ENCODE measurements at places on chromosomes 1 and 21.

- DNase-seq = no peak
Measured at GRCh38 chr1:95653618-95654017, 419.6 kb downstream of the RWDD3 start.

DNA sequence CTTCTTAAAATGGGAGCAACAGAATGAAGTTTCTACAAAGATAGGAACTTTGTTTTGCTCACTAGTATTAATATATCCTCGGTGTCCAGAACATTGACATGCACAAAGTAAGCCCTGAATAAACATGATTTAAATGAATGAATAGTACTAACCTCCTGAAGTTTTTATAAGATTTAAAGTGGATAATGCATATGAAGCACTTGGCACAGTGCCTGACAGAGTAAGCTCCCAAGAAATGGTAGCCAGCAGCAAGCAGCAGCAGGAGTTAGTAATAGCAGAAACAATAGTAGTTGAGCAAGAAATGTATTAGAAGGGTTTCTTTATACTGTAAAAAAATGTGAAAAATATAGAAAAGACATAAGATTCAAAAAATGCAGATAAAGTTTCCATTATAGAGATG lies 258.1 kb upstream of the C1orf87 start:
- no peak for DNase-seq

- no peak for DNase-seq
Measured at GRCh38 chr21:35926003-35926740, 134.2 kb downstream of the SETD4 start.

DNA sequence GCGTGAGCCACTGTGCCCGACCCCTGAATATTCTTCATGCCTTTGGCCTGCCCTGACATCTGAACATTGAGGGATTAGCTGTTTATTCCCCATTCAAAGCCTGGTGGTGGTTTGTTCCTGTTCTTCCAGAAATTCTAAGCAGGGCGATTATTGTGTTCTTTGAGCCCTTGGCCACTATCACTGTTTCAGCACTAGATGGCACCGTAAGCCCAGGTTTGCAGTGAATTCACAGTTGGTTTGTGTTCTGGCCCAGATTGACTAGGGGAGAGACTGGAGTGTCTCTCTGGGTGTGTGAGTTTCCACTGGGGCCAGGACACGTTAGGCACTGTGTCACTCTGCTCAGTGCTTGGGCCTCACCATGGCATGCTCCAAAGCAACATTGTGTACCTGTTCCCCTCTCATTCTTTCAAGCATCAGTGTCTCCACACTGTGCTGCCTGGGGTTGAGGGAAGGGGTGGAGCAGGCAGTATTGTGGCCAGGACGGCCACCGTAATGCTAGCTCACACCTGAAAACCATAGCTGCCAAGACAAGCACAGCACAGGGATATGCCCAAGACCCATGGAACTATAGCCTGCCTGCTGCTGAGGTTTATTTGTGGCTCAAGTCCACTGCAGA lies 52.7 kb downstream of the PKN2 start:
- no peak for DNase-seq

- no peak for DNase-seq
Measured at GRCh38 chr1:232968965-232969364, 18.6 kb downstream of the NTPCR start.

DNA sequence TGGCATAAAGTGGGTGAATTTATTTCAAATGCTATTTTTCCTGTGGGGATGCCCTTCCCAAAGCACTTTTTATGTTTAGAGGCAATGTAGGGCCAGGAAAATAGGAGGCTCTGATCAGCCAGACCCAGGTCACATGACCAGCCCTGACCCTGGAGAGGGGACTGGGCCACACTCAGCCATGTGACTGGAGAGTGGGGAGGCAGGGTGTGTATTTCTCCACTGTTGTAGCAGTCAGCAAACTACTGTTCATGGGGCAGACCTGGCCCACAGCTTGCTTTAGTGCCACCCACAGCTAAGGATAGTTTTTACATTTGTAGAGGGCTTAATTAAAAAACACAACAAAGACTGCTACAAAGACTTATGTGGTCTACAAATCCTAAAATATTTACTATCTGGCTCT lies 153.8 kb downstream of the ACTL8 start:
- no peak for DNase-seq

DNA sequence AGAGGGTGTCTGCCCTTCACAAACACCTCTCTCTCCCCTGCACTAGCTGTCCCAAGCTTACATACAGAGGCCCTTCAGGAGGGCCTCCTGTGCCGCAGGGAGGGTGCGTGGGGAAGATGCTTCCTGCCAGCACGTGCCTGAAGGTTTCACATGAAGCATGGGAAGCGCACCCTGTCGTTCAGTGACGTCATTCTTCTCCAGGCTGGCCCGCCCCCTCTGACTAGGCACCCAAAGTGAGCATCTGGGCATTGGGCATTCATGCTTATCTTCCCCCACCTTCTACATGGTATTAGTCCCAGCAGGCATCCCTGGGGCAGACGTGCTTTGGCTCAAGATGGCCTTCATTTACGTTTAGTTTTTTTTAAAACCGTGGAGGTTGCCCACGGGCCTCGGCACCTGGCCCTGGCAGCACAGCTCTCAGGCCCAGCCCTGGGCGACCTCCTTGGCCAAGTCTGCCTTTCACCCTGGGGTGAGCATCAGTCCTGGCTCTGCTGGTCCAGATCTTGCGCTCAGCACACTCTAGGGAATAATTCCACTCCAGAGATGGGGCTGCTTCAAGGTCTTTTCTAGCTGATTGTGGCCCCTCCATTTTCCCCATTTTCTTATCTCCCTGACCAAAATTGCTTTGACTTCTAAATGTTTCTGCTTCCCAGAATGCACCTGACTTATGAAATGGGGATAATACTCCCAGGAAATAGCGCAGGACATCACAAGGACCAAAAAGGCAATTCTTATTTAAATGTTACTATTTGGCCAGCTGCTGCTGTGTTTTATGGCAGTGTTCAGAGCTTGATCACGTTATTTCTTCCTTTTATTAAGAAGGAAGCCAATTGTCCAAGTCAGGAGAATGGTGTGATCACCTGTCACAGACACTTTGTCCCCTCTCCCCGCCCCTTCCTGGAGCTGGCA lies 6.1 kb downstream of the NPPA start:
- DNase-seq = no peak

DNA sequence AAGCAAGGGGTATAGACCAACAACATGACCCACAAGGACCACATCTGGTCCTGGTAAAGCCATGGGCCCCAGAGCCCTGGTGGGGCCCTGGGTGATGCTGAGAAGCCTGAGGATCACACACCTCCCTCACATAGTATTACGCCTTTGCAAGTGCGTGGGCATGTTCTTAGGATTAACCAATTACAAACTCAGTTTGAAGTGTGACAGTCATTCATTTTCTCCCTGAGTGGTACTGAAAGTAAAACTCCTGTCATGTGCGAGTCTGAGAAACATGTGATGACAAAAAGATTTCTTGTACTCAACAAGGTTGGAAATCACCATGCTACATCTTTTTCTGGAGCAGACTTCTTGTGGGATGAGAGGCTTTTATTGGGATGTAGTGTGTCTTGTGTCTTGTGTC lies 315.3 kb upstream of the DUSP10 start:
- no peak for DNase-seq

DNA sequence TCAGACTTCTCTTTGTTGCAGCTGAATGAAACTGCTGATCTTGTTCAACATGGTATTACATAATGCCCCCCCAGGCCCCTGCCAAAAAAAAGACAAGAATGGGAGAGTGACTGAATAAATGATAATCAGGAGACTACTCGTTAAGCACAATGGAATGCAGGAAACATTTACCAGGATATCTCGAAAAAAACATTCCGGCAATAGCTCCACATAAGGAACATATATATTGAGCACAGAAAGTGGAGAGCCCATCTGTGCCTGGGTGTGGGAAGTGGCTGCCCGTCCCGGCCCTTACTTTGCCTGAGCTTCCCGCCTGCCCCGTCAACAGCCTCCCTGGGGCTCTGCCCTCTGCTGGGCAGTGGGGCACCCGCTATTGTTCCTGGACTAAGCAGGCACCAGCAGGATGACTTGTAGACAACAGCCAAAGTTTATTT lies 13.3 kb downstream of the TRIM11 start:
- DNase-seq = no peak

DNA sequence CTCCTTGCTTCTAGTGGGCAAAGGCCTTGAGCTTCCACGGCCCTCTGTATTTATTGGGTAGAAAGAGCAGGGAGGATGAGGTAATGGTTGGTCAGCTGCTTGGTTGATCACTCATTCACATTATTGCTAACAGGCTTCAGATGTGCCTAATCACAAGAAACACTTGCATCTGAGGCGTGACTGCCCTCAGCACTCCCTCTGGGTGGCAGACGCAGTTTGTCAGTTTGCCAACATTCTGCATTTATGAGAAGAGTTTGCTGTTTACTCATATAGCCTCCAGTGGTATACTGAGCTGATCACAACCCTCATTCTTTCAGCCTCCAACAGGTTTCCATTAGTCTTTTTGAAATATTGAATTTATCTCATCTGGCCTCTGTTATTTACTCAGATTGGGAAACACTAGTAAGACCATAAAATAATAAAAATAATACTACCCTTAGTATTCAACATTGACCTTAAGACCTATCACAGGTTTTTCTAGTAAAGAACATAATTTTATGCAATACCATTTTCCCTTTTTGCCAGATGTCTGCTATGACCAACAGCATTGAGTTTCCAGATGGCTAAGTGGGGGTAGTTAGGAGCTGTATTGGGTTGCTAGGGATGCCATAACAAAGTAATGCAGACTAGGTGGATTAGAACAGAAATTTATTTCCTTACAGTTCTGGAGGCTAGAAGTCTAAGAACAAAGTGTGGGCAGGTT lies 53.3 kb downstream of the PTGFR start:
- DNase-seq = no peak

DNA sequence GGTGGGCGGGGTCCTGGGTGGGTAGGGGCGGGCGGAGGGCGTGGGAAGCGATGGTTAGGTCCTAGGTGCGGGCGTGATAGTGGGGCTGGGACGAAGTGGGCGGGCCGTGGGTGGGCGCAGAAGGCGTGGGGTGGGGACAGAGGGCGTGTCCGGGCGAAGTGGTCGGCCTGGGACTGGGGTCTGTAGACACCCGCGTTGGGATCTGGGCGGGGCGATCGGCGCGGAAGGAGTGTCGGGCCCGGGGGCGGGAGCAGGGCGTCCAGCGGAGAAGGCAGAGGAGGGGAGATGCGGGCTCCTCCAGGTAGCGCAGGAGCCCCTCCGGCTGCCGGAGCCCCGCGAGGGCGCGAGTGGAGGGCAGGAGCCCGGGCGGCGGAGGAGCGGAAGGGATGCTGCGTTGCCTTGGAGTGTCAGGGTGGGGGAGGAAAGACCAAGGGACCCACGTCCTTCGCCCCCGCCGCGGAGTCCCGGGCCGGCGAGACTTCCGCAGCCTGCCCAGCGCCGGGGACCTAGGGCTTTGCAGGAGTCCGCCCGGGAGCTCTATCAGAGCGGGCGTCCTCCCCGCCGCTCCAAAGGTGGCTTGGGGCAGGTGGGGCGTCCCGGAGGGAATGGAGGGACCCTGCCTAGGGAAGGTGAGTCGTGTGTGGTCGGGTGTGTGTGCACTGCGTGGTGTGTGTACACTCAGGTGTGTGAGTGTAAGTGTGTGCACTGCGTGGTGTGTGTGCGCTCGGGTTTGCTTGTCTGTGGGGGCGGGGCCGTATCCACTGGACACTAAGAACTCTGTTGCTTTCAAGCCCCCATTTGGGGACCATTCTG lies 27.0 kb upstream of the PRSS38 start:
- DNase-seq = no peak

- DNase-seq = peak; percentile 76
Measured at GRCh38 chr1:205849619-205850355, at the start of gene PM20D1. TSS of gene PM20D1 (minus strand) at chr1:205850132. CDS start at chr1:205850072, 60 bp downstream.

GRCh38 chr21:17454315-17455027 lies 58.4 kb upstream of the CXADR start:
- DNase-seq = no peak

DNA sequence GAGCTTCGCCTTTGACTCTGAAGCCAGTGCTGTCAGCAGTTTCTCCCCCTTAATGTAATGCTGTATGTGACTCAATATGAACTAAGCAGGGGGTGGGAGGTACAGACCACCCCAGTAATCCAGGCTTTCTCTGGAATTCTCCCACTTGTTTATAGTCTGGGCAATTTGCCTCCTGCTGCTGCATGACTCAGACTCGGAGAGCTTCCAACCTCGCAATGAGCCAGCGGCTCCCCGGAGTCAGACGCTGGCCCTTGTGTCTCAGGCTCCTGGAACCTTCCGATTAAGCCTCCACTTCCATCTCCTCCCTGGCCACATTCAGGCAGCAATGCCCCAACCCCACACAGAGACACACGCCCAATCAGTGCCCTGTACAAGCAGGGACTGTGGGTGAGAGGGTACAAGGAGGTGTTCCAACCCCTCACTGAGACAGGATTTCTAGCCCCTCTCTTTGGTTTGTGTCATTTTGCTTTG lies 471.7 kb upstream of the VAMP3 start:
- no peak for DNase-seq

DNA sequence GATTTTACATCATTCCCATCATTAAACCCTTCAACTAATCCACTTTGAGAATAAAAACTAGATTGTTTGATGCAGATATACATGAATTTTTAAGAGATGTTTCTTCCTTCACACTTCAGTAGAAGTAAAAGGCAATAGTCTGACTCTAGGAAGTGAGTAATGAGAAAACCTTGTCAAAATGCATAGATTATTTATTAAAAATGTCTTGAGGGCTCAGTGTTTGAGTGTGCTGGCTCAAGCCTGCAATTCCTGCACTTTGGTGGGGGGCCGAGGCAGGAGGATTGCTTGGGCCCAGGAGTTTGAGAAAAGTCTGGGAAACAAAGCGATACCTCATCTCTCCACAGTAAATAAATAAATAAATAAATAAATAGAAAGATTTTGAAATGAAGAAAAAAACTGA lies 177.1 kb downstream of the NEGR1 start:
- DNase-seq = no peak

DNA sequence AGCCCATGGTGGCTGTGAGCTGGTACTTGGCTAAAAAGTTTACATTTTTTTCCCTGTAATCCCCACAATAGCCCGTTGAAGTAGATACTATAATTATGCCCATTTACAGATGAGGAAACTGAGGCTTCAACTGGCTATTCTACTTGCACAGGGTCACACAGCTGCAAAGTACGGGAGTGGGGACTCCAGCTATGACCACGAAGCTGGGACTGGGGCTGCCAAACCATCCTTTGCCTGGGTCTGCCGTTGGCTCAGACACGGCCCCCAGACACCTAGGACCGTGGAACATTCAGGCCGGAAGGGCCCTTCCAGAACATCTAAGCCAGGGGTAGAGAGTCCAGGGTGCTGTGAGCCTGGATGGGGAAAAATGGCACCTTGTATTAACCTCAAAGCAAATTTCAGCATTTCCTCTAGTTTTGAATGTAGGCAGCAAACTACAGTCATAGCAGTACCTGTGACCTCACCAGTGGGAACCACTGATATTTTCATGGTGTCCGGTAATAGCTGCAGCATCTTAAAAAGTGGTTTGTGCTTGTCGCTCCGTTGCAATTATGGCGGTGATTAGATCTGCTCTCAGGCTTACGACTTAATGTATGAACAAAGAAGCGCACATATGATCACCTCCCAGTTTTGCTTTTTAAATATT lies 4.3 kb downstream of the TP73 start:
- DNase-seq = no peak

All from stimulated activated CD8-positive, alpha-beta memory T cell treated with anti-CD3 and anti-CD28 coated beads, Interleukin-7, amount 100 ng/mL, for 4 hours (primary cell).